ENCODE measurements at places on chromosomes 11 and 22. TPM values are rescaled to one million over a fixed set of nuclear protein-coding genes. Genes with fewer than 3 reads are reported as not detected.

DNA sequence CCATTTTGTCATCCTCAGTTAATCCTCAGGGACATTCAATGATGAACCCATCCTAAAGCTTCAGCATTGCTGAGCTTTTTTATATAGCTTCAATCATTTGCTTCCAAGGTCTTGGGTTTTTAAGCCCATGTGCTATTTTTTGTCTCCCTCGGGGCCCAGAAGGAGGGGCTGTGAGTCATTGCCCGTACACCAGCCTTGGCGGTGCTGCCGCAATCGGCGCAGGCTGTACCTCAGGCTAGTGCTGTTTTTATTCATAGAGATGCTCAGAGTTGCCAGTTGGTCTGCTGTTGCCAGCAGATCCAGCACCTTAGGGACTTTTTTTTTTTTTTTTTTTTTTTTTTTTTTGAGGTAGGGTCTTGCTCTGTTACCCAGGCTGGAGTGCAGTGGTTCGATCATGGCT is 35.5 kb downstream of the ACO2 start:
- DNase-seq, result no peak

- DNase-seq, result no peak
Observed at GRCh38 chr11:106305458-106305857, 228.0 kb downstream of the AASDHPPT start.

DNA sequence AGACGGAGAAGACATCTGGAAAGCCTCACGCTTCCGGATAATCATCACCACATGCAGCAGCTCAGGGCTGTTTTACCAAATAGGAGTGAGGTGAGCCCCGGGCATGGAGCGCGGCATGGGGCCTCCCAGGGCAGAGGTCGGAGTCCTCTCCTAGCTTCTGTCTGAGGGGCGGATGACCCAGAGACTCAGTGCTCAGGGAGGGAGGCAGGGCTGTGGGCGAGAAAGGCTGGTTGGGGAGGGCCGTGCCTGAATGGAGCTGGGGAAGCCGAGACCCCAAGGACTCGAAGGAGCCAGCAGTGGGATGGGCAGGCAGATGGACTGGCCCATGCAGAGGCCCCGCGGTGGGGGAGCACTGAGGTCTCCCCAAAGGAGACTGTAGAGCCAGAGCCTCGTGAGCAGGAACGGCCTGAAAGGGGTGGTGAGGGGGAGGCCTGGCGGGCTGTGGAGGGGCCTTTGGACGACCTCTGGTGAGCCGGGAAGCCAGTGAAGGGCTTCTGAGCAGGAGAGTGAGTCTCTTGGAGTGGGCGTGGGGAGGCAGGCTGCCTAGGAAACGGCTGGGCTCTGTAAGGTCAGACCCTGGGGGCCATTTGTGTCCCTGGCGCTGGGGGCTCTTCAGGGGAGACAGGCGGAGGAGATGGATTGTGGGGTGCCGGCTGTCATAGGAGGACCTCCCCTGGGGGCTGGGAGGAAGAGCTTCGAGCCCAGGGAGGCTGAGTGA is 24.7 kb upstream of the PANX2 start:
- no peak for DNase-seq

- no peak for DNase-seq
Observed at GRCh38 chr22:32917577-32918354, 116.3 kb downstream of the TIMP3 start.

DNA sequence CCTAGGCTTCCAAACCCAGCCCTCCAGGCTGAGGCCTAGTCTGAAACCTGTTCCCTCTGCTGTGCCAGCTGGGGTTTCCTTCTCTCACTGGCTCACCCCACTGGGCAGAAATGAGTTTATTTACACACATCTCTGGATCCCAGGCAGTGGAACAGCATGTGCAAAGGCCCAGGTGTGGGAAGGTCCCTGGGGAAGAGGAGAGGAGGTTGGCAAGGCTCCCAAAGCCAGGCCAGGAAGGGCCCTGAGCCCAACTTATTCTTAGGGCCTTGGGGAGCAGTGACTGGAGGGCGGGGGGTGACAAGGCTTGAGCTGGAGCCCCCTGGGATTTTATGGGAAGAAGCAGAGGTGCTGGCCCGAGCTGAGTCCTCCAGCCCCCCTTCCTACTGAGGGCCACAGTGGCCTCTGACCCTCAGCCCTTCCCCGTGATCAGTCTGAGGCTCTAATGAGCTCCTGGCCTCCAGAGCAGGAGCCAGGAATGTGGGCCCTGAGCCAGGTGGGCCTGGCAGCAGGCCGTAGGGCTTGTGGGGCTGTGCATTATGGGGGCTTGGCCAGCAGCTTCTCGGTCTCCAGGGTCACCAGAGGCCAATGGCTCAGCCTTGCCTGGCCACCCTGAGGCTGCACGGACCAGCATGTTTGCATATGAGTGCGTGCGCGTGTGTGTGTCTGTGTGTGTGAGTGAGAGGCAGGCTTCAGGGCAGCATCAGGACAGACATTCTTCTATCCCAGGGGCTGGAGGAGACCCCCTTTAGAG is 2.9 kb downstream of the MYO7A start:
- peak; percentile 61 for DNase-seq

- DNase-seq, result no peak
Observed at GRCh38 chr11:130813196-130813595, 103.1 kb downstream of the SNX19 start.

- no peak for DNase-seq
Observed at GRCh38 chr11:93717501-93717900, 23.8 kb downstream of the TAF1D start.

- DNase-seq, result no peak
Observed at GRCh38 chr22:17931400-17931825, 92.9 kb downstream of the MICAL3 start.

GRCh38 chr11:12585861-12586260 is 88.4 kb upstream of the TEAD1 start:
- no peak for DNase-seq

DNA sequence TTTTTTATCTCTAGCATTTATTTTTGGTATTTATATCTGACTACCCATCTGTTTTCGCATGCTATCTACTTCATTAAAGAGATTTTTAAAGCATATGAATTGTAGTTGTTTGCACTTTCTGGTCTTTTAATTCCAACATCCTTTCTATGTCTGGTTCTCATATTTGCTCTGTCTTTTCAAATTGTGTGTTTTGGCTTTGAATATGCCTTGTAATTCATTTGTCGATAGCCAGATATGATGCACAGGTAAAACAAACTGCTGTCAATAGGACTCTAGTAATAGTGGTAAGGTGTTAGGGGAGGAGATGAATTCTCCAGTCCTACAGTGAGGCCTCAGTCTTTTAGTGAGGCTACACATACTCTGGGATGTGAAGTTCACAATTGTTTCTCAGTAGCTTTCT is 530.8 kb upstream of the CCDC179 start:
- DNase-seq, result no peak

DNA sequence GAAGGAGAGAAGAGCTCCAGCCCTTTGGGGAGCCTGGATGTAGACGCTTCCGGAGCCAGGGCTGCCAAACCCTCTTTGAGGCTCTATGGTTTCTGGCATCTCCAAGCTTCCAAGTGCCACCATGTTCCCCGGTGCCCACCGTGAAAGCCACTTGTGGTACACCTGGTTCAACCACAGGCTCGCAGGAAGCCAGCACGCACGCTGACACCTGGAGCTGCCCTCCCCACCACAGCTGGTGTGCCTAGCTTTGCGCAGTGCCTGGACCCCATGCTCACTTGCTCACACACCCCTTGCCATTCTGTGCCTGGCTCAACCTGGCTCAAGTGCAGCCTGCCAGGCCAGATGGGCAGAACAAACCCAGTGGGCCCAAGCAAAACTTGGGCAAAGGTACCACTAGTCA is 831.4 kb downstream of the DLG2 start:
- DNase-seq, result no peak

DNA sequence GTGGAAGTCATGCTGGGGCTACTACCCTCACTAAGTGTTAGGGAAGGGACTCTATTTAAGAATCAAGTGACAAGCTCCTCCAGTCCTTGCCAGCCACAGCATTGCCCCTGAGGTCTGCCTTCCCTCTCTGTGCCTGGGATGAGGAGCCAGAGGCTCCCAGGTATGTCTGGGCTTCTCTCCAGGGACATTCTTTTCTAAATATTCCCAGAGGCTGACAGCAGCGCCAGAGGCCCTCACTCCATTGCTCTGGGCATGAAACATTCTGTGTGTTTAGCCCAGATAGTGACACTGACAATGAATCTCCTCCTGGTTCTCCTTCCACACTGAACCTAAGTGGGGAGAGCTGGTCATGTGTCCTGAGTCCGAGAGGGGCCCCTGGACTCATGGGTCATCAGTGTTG is 2.2 kb downstream of the OR51E1 start:
- no peak for DNase-seq

- DNase-seq, result no peak
Observed at GRCh38 chr11:111765320-111765983, 737 bp downstream of the PPP2R1B start.

DNA sequence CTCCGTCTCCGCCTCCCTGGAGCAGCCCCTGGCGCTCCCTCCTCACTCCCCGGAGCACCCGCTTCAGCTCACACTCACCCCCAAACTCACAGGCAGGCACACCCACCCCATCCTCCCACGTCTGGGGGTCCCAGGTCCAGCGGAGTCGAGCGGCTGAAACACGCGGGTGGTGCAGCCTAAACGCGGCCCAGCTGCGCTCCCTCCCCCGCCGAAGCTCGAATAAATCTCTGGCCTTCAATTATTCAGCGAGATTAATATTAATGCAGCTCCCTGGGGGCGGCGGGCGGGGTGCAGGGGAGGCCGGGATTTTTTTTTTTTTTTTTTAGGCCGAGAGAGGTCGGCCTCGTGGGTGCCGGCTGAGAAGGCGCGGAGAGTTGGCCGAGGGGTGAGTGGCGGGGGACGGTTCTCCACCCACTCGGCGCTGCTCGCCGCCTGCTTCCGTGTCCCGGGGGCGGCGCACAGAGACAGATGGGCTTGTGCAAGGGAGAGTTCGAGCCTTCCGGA is 524 bp upstream of the SLC1A2 start:
- no peak for DNase-seq

DNA sequence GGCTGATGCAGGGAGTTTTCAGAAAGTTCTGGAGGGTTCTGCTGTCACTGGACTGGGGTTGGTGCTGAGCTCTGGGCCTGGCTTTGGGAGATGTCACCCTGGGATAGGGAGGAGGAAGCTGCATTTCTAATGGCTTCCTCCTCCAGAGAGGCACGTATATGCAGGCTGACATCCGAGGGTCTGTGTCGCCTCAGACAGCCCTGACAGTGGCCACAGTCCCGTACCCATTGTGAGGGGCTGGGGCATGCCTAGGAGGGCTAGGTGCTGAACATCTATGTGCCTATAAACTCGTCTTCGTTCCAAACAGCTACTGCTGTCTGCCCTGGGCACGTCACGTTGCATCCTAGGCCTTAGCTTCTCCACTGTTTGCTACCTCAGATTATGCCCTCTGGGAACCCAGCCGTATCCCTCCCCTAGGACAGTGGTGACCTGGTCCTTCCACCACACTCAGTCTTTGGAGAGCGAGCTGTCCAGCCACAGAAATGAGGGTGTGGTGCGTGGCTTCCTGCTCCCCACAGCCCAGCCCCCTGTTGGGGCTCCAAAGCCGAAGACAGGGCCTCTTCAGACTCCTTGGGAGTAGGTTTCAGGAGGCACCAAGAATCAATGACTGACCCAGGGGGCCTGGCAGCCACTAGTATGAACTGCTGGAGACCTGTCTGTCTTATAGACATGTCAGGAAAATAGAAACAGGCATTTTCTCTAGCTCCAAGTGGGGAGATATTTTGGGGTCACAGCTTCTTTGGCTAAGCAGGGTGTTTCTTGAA is 26.4 kb downstream of the ADAMTS15 start:
- no peak for DNase-seq

GRCh38 chr11:7651140-7651551 is 22.2 kb downstream of the CYB5R2 start:
- no peak for DNase-seq

- peak; percentile 20 for DNase-seq
Observed at GRCh38 chr11:69538854-69539253, 57.4 kb downstream of the LINC01488 start.

DNA sequence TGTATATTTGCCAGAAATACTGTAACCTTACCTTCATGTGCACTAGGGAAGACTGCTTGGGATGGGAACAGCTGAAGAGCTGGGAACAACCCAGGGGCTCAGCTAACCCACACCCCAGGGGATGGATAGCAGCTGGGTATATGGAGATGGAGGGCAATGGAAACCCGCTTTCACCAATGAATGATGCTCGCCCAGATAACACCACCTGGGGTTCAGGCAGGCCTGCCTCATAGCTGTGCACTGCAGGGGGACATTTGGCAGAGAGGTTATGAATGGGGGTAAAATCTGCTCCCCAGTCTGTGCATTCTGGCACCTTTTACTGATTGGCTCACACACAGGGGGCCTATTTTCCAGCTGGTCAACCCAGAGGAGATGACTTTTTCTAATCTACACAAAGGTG is 170.7 kb downstream of the CHST1 start:
- no peak for DNase-seq

- DNase-seq, result no peak
Observed at GRCh38 chr11:17490232-17490631, 13.6 kb upstream of the ABCC8 start.

- no peak for DNase-seq
Observed at GRCh38 chr11:104000798-104001197, 35.6 kb upstream of the DDI1 start.

DNA sequence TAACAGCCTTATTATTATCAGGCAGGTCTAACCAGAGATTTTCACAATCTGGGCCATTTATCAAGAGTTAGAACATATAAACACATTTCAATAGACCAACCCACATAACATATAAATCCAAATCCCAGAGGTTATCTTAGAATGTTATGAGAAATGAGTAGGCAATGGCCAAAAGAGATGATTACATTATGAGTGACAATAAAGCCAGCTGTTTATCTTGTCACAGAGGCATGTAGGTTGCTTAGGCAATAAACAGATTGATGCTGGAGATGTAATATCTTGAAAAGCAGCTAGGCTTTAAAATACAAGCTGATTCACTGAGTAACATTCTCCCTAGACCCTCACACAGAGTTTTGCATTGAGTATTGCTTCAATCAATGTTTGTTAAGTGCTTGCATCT is 148.5 kb upstream of the SESN3 start:
- no peak for DNase-seq

DNA sequence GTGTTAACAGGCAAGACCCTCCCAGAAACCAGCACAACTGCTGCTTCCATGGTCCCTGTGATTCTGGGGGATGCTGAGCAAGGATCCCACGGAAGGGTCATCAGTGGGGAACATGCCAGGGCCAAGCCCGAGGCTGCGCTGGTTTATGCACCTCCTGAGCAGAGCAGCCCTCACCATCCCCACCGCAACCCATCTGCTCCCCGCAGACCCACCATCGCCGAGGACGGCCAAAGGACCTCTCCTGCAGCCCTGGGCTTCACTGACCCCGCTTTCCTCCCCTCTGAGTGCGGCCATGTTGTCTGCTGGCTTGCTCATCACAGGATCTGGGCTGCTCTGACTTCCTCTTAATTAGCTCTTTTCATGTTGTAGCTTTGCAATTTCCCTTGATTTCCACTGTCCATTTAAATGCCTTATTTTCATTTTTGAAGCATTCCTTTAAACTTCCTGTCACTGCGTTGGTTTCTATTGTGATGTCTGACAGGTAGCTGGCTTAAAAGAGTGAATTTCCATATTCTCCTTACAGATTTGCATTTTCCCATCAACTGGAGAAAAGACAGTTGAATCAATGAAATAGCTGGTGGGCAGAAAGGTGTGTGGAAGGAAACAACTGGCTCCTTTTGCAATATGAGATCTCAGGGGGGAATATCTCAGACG is 14.9 kb downstream of the TP53AIP1 start:
- no peak for DNase-seq

Gene SHANK3
- 42.7 TPM for total RNA-seq

Gene USP2
- total RNA-seq, result 1.2 TPM

Gene MRGPRX4
- 0.51 TPM for total RNA-seq

Gene CASP12
- total RNA-seq, result 5.9 TPM

Gene DEFB131B
- total RNA-seq, result not detected

Gene VPREB1
- total RNA-seq, result not detected

Gene OSBPL5
- 74.9 TPM for total RNA-seq

Gene SULT4A1
- total RNA-seq, result not detected

Gene GGTLC3
- not detected for total RNA-seq

Gene VWA5A
- total RNA-seq, result 7.8 TPM

Gene SPINDOC
- 14.3 TPM for total RNA-seq

Gene PTPRCAP
- total RNA-seq, result 1.0 TPM
